ENCODE measurements at places on chromosomes 1 and 21.

DNA sequence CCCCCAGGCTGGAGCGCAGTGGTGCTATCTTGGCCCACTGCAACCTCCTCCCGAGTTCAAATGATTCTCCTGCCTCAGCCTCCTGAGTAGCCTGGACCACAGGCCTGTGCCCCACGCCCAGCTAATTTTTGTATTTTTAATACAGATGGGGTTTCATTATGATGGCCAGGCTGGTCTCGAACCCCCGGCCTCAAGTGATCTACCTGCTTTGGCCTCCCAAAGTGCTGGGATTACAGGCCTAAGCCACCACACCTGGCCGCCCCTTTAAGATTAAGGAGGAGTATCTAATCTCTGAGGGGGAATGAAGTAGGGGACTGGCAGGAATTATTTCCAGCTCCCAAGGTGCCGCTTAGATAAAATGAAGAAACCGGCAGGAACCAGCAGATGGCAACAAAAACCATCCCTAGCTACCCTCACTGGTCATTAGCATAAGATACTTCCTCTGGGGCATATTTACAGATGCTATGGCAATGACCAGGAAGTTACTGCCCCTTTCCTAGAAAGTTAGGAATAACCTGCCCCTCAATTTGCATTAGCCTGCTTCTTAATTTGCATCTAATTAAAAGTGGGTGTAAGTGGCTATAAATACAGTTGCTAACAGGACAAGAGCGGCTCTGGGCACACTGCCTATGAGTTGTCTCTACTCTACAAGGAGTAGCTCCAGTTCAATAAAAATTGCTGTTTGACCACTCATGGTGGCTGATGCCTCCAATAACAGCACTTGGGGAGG lies 7.1 kb upstream of the NSUN4 start:
- peak; percentile 10 for DNase-seq

DNA sequence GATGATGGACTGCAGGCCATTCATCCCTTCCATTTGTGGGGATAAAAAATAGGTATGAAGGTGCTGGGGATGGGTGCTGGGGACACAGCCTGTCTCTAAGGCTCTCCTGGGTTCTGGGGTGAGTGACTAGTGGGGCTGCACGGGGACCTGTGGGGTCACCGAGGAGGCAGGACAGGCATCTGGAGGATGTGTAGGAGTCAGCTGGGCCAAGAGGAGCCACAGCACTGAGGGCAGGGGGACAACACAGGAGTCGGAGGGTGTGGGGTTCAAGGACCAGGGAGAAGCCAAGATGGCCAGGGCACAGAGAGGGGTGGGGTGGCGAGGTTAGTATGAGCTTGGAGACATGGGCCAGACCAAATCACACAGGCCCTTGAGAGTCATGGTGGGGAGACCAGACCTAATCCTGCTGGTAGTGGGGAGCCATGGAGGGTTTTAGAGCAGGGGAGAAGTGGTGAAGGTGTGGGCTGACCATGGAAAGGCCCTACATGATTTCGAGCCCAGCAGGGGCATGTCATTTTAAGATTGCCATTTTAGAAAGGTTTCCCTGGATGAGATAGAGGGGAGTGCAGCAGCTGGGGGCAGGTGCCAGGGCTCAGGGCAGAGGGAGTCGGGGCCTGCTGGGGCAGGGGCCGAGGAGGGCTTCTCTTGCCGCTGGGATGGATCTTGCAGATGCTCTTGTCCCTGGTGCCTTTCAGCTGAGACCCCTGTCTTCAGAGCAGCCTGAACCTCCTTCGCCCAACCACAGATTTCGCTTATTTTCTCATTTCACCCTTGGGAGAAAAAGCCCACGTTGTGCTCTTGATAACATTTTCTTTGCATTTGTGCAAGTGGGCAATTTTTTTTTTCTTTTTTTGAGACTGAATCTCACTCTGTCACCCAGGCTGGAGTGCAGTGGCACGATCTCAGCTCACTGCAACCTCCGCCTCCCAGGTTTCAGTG lies 22.7 kb downstream of the SERINC2 start:
- DNase-seq, result no peak

DNA sequence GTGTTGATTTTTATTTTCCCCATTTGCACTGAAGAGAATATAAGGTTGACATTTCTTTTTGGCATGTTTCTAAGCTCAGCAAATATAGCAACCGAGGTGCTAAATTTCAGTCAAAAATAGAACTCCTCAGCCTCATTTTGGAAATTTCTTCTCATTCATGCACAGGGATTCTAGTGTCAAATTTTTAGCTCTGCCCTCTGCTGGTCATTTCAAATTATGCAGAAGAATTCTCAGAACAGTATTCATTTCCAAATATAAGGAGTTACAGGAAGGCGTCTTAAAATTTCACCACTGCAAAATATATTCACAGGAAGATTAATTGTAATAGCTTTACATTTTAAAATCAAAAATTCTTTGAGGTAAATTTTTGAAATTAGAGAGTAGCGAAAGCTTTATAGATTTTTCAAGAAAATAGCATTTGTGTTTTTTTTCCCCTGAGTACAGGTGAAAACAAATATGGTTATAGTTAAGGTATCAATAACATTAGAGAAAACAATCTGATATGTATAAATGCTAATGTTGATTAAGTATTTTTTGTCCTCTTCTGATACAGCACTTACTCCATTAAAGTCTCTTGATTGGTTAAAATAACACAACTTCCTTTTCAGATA lies 57.9 kb downstream of the FMN2 start:
- DNase-seq, result peak; percentile 21

DNA sequence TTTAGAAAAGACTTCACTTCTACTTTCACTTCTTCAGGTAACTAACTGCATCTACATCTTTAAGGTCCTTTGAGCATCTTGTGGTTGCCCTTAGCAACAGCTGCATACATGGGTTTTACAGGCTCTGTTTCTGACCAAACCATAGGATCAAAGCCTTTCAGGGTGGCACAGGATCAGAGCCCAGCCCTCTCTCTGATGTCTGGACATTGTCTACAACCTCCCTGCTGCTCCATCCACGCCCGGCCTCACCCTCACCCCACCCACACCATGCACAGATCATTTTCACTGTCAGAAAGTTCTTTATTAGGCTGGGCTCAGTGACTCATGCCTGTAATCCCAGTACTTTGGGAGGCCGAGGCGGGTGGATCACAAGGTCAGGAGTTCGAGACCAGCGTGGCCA lies 5.2 kb downstream of the NCF2 start:
- no peak for DNase-seq

DNA sequence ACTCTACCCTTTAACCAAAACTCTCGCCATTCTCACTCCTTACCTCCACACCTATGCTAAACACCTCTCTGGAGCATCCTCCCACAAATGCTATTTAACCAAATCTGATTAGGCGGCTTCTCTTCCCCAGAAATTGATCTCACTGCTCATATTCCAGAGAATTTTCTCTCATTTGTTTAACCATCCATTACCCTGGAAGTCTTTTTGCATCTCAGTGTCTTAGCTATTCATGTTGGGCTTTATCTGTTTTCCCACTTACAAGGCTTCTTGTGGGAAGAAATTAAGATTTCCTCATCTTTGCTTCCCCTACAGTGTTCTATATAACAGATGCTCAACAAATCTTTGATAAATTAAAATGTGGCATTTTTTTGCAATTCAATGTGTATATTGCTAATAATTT lies 45.5 kb downstream of the MYSM1 start:
- DNase-seq, result no peak

DNA sequence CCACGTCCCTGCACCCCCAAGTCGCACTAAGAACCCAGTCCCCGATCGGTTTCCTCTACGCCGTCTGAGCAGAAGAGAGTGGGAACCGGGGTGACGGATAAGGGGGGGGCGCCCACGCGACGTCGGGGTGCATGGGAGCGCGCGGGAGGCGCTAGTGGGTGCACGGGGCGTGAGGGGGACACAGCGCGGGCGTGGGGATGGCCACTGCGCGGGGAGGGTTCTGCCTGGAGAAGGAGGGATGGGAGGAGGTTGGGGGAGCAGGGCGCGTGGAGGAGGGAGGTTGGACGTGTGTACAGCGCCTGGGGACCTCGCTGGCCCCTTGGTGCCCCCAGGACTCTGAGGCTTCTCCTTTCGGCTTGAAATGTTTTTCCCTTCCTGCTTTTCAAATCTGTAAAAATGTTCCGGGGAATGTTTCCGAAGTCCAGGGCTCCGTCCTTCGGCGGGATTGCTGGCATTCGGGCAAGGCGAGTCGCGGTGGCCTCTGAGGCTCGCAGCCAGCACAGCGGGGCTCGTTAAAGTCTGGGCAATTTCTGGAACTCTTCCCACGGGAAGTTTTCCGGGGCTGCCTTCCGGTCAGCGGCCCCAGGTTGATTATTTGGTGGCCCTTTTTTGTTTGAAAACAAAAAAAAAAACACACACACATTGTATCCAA lies 13.1 kb downstream of the RNF220 start:
- no peak for DNase-seq

DNA sequence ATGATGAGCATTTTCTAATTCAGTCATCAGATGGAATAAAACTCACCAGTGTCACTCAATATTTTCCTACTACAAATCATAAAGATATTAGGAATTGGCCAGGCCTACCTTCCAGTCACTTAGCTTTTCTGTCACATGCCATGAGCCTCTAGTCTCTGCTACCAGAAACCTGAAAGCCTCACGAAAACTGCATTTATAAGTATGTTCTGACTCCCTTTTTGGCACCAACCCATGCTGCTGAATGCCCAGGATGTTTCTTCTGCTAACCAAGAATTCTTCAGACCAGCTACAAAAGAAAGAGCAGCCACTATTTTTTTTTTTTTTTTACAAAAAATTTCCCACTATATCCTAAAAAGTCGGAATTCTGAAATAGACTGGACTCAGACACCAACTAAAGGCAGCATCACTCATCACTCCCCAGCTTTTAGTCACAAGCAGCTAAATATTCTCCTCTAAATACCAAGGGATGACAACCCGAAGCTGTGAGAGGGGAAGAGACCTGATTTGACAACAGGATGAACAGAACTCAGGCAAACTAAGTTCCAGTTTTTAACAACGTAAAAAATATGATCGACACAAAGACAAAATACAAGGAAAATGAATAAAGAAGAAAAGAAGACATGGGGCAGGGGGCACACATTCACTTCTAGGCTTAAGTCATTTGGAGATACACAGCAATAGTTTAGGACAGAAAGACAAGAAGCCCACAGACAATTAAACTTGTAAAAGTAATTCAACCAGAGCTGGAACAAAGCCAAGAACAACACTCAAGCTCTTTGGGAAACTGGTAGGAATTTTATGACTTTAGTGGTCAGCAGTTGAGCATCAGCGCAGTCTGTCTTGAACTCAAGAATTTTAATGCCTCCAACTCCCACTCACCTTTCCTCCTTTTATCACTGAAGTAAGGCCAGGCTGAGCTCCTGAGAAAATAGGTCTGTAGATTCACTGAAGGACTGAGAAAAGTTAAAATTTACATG lies 1.7 kb downstream of the DCAF8 start:
- peak; percentile 49 for DNase-seq

Data from NCI-H1105 treated with DMSO at 0.1 percent for 48 hours (cell line).